ENCODE measurements at places on chromosomes 7 and 10. TPM values are rescaled to one million over a fixed set of nuclear protein-coding genes. Genes with fewer than 3 reads are reported as not detected.

DNA sequence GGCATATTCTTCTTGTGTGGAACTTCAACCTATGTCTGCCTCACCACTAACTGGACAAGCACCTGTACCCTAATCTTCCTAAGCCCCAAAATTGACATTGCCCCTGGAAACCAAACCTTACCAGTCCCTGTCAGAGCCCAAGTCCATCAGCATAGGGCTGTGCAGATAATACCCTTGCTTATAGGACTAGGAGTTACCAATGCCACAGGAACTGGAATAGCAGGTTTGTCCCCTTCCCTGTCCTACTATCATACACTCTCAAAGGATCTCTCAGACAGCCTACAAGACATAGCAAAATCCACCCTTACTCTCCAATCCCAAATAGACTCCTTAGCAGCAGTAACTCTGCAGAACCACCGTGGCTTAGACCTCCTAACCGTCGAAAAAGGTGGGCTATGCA, 19.8 kb downstream of the ZNF107 start:
- no peak overlapping the region for H3K27ac ChIP-seq
- no peaks in the 10 kb centered on the region for H3K4me1 ChIP-seq
- peaks cover 74% of the 10 kb centered on the region for H3K36me3 ChIP-seq
- no peak overlapping the region for H3K4me3 ChIP-seq
- no peak for DNase-seq

The SORCS3 gene
- total RNA-seq: not detected

The HOXA9 gene
- not detected for total RNA-seq

- peak; percentile 77 for DNase-seq
- no peaks in the 10 kb centered on the region for H3K4me1 ChIP-seq
- no peak overlapping the region for H3K4me3 ChIP-seq
- no peaks in the 10 kb centered on the region for H3K36me3 ChIP-seq
- no peaks in the 10 kb centered on the region for H3K27me3 ChIP-seq
- H3K27ac ChIP-seq: peak overlapping the region; percentile 4
Measured at GRCh38 chr10:29204070-29204800, 84.6 kb upstream of the LYZL1 start.

The YKT6 gene
- total RNA-seq: 101 TPM

DNA sequence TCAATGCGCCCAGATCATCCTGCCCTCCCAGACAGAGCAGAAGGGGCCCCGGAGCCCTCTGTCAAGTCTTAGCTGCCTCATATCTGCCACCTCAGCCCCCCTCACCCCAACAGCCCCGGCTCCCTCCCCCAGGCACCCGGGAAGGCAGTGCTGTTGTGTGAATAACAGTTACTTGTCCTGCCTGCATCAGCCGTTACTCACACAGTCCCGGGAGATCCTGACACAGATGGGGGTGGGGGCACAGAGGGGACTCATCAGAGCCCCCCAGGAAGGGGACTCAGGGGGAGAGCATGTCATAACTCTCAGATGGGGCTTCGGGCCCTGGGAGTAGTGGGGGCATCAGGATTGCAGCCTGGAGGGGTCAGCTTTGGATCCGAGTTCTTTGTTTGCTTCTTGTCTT, 12.4 kb upstream of the SERPINE1 start:
- no peaks in the 10 kb centered on the region for H3K27me3 ChIP-seq
- no peaks in the 10 kb centered on the region for H3K4me1 ChIP-seq
- no peak for DNase-seq
- H3K27ac ChIP-seq: no peak overlapping the region
- H3K4me3 ChIP-seq: no peak overlapping the region

The NPSR1 gene
- not detected for total RNA-seq

DNA sequence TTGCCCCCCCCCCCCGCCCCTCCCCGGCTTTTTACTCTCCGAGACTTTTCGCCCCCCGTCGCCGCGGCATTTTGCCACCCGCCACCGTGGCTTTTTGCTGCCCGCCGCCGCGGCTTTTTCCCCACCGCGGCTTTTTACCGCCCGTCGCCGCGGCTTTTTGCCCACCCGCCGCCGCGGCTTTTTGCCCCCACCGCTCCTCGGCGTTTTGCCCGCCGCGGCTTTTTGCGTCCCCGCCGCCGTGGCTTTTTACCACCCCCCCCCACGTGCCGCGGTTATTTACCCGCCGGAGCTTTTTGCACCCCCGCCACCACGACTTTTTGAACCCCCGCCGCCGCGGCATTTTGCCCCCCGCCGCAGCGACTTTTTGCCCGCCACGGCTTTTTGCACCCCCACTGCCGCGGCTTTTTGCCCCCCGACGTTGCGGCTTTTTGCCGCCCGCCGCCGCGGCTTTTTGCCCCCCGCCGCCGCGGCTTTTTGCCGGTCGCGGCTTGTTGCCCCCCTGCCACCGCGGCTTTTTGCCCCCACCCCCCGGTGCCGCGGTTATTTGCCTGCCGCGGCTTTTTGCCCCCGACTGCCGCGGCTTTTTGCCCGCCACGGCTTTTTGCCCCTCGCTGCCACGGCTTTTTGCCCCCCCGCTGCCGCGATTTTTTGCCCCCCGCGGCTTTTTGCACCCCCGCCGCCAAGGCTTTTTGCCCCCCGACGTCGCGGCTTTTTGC, 461.1 kb downstream of the ZNF33B start:
- no peaks in the 10 kb centered on the region for H3K36me3 ChIP-seq
- H3K27me3 ChIP-seq: no peaks in the 10 kb centered on the region
- no peak overlapping the region for H3K4me3 ChIP-seq
- DNase-seq: no peak

- DNase-seq: peak; percentile 74
- no peaks in the 10 kb centered on the region for H3K4me1 ChIP-seq
- no peak overlapping the region for H3K27ac ChIP-seq
- peaks cover 4% of the 10 kb centered on the region for H3K36me3 ChIP-seq
Measured at GRCh38 chr7:93558705-93559614, 15.6 kb downstream of the CALCR start.

DNA sequence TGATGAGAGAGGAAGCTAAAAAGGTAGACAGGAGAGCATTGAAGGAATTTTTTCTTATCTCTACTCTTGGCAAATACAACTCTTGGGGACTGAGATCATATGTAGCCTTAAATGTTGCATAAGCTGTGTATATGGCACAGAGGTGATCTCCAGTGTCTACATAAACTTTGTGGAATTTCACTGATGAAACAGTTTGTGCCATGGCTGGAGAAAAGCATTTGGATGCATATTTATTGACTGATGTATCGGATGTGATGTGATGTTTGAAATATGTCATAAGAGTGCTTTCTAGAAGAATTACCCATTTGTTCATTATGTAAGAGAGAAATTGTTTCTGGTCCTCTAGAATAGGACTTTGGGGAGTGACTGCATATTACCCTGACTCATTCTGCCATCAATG, 244.9 kb upstream of the LRRTM3 start:
- H3K27me3 ChIP-seq: no peaks in the 10 kb centered on the region
- no peak for DNase-seq
- H3K36me3 ChIP-seq: no peaks in the 10 kb centered on the region

The AEBP1 gene
- total RNA-seq: 55.0 TPM

GRCh38 chr10:128602183-128602582, 476.0 kb upstream of the MKI67 start:
- no peaks in the 10 kb centered on the region for H3K4me1 ChIP-seq
- no peak for DNase-seq
- no peak overlapping the region for H3K27ac ChIP-seq
- no peak overlapping the region for H3K4me3 ChIP-seq
- H3K27me3 ChIP-seq: no peaks in the 10 kb centered on the region
- H3K36me3 ChIP-seq: no peaks in the 10 kb centered on the region

DNA sequence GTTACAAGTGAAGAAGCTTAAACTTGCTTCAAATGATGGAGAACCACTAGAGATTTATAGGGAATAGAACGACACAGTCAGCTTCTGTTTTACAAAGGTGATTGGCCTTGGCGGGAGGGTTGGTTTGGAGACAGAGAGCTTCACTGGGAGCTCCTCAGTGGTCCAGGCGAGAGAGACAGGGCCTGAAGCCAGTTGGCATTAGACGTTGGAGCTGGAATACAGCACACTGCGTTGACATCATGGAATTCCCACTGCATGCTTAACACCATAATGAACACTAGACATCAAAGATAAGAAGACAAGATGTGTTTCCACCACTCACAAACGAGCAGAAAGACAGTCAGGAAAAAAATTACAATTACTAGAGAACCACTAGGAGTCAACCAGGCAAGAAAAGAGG, 67.8 kb downstream of the TBXAS1 start:
- H3K27ac ChIP-seq: no peak overlapping the region
- H3K4me1 ChIP-seq: no peaks in the 10 kb centered on the region
- no peaks in the 10 kb centered on the region for H3K36me3 ChIP-seq
- no peaks in the 10 kb centered on the region for H3K27me3 ChIP-seq
- no peak for DNase-seq

The GDF10 gene
- total RNA-seq: not detected

The AOAH gene
- total RNA-seq: 0.80 TPM

- no peak overlapping the region for H3K27ac ChIP-seq
- no peak for DNase-seq
- H3K4me3 ChIP-seq: no peak overlapping the region
- H3K27me3 ChIP-seq: no peaks in the 10 kb centered on the region
- no peaks in the 10 kb centered on the region for H3K36me3 ChIP-seq
Measured at GRCh38 chr7:150569245-150569955, 2.2 kb downstream of the GIMAP4 start.

- peaks cover 12% of the 10 kb centered on the region for H3K4me1 ChIP-seq
- peak overlapping the region; percentile 94 for H3K4me3 ChIP-seq
- H3K36me3 ChIP-seq: peaks cover 28% of the 10 kb centered on the region
Measured at GRCh38 chr10:102113956-102114857, 6.0 kb downstream of the LDB1 start.

GRCh38 chr10:1373287-1373686, 317.1 kb downstream of the WDR37 start:
- H3K4me3 ChIP-seq: no peak overlapping the region
- H3K4me1 ChIP-seq: no peaks in the 10 kb centered on the region
- no peaks in the 10 kb centered on the region for H3K36me3 ChIP-seq
- no peak overlapping the region for H3K27ac ChIP-seq

- peak overlapping the region; percentile 74 for H3K27ac ChIP-seq
- no peaks in the 10 kb centered on the region for H3K27me3 ChIP-seq
- peak overlapping the region; percentile 89 for H3K4me3 ChIP-seq
- H3K36me3 ChIP-seq: peaks cover 29% of the 10 kb centered on the region
- no peak for DNase-seq
- H3K4me1 ChIP-seq: peaks cover 6% of the 10 kb centered on the region
Measured at GRCh38 chr10:73781548-73781878, 335 bp upstream of the CHCHD1 start.

The AIFM2 gene
- 7.9 TPM for total RNA-seq

DNA sequence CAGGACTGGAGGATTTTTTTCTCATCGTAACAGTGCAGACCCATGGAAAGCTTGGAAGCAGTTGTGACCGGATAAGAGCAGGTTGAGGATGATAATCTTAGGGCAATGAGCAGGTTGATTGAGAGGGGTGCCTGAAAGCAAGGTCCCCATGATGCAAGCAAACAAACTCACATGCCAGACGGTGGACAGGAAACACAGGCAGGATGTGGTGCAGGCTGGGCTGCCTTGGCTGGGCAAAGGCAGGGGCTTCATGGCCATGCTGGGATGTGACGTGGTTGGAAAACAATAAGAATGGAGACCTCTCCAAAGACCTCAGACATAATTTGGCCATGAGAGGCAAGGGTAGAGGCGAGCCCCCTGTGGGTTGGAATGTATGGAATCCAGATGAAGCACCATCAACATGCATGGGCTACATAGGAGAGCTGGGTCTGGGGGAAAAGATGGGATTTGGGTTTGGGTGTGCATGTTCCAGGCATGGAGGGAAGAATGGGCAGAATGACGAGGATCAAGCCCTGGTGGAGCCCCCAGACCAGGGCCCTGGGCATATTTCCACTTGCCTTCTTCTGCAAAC, 58.3 kb downstream of the IKZF1 start:
- no peak overlapping the region for H3K4me3 ChIP-seq
- H3K27ac ChIP-seq: no peak overlapping the region
- no peaks in the 10 kb centered on the region for H3K27me3 ChIP-seq
- no peaks in the 10 kb centered on the region for H3K36me3 ChIP-seq

DNA sequence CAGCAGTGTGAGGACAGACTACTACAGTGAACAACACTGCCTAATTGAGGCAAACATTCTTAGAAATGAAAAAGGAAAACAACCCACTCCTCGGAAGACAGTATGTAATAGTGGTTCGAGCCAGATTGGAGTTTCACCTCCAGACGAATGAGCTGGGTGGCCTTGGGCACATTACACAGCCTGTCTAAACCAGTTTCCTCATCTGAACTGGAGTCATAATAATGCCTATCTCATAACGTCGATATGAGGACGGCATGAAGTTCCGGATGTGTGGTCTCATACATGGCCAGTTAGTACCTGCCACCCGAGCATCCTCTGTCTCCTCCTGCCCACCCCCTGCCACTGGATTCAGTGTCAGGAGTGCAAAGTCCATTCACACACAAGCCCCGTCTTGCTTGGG, 15.8 kb upstream of the FRMPD2 start:
- no peaks in the 10 kb centered on the region for H3K4me1 ChIP-seq
- H3K36me3 ChIP-seq: no peaks in the 10 kb centered on the region
- DNase-seq: no peak
- no peak overlapping the region for H3K27ac ChIP-seq
- H3K27me3 ChIP-seq: no peaks in the 10 kb centered on the region

DNA sequence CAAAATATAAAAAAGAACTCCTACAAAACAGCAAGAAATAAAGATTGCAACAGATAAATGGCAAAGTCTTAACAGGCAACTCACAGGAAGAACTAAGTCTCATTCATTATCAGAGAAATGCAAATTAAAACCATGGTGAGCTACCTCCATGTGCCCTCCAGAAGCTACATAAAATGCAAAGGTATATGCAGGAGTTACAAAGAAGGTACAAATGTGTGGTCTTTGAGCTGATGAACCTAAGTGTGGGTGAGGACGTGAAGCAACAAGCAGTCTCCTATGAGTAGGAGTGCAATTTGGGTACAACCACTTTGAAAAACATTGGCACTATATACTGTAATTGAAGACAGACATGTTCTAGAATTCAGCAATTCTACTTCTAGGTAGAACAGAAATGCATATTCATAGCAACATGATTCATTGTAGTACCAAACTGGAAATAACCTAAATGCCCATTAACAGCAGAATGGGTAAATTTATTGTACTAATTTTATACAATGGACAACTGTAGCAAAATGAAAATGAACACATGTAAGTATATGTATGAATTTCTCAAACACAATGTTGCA, 61.6 kb upstream of the KCNMA1 start:
- H3K27ac ChIP-seq: no peak overlapping the region
- no peak for DNase-seq
- no peaks in the 10 kb centered on the region for H3K27me3 ChIP-seq
- H3K36me3 ChIP-seq: no peaks in the 10 kb centered on the region
- H3K4me3 ChIP-seq: no peak overlapping the region

The ZNF775 gene
- 10.0 TPM for total RNA-seq

Measured in endodermal cell (in vitro differentiated cells).